ENCODE measurements at places on chromosomes 11 and 22.

GRCh38 chr11:113153847-113154246, 160.5 kb upstream of the TTC12 start:
- no peak for DNase-seq

- no peak for DNase-seq
Measured at GRCh38 chr11:65185171-65185570, 3.4 kb downstream of the CAPN1 start.

GRCh38 chr11:76919887-76920746, 59.4 kb downstream of the ACER3 start:
- DNase-seq: peak; percentile 95

- no peak for DNase-seq
Measured at GRCh38 chr11:44629732-44630345, 64.4 kb downstream of the CD82 start.

DNA sequence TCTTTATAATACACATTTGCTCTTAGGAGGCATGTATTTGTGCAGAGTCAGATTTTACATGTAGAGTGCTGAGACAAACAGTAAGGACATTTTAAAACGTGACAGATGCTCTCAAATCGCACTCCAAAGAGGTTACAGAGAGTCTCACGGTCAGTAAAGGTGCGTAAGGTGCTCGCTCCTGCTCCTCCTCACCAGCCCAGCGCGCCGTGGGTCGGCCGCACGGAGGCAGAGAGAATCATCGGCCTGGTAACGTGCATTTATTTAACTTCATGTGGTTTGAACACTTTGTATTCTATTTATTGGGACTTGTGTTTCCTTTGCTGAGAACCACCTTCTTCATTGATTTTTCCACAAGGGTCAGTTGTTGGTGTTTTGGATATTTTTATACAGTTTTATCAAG, 900.1 kb downstream of the BRD1 start:
- no peak for DNase-seq

DNA sequence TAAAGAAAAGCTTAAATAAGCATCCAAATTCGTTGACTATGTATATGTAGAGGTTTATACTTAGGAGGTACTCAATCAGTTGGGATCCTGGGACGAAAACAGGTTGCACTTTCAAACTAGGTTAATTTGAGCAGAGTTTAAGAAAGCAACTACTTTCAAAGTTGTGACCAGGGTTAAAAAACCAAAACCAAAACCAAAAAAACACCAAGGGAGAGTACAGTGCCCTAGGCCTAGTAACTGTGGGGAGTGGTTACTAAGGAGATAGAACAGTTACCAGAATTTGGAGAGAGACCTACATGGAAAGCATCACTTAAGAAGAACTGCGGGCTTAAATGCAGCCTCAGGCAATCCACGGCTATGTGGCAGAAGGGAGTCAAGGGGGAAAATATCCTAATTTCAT, 148.3 kb downstream of the JRKL start:
- DNase-seq: no peak

DNA sequence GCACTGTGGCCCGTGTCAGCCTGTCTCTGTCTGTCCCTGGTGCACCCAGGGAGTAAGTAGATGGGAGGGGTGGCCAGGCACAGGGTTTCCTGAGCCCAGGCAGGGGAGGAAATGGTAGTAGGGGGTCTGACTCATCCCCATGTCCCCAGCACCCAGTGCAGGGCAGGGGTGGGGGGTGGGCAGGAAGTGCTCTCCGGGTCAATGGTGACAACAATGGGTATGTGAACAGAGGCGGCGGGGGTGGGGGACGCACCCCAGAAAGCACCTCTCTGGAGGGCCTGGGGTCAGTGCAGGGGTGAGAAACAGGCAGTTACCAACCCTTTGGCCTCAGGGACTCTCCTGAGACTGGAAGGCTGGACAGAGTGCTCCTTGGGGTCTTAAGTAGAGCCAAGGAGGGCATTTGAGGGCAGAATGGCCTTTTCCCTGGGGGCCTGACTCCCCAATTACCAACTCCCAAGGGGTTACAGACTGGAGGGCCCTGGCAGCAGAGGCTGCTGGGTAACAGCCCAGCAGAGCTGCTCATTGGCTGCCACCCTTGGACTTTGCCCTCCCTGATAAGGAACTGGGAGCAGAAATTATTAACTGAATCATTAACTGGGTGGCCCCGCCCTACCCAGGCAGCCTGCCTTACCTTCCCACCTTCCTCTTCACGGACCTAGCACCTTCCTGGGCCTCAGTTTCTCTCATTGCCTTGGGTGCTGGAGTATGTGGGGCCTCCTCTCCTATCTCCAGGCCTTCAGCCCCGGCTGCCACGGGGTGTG, 4.2 kb downstream of the MYRF start:
- DNase-seq: no peak

GRCh38 chr22:22573047-22573889, 14.2 kb upstream of the PRAME start:
- DNase-seq: no peak

DNA sequence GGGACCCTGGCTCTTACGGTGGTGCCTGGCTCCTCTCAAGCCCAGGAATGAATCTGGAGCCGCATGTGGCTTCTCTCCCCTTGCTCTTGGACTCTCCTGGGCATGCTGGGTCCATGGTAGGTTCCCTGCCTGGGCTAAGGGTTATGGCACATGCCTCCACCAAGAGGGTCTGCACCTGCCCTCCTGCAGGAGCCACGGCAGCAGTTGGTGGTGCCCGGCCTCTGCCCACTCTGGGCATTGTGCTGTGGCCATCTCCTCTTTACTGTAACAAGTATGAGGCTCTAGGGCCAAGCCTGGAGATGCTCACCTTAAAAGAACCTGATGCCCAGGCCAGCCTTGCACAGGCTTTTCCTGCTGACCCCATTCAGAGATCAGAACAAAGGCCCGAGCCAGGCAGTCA, 104.0 kb upstream of the PITPNB start:
- DNase-seq: no peak

- DNase-seq: peak; percentile 67
Measured at GRCh38 chr11:8260202-8260966, 3.3 kb downstream of the LMO1 start.

DNA sequence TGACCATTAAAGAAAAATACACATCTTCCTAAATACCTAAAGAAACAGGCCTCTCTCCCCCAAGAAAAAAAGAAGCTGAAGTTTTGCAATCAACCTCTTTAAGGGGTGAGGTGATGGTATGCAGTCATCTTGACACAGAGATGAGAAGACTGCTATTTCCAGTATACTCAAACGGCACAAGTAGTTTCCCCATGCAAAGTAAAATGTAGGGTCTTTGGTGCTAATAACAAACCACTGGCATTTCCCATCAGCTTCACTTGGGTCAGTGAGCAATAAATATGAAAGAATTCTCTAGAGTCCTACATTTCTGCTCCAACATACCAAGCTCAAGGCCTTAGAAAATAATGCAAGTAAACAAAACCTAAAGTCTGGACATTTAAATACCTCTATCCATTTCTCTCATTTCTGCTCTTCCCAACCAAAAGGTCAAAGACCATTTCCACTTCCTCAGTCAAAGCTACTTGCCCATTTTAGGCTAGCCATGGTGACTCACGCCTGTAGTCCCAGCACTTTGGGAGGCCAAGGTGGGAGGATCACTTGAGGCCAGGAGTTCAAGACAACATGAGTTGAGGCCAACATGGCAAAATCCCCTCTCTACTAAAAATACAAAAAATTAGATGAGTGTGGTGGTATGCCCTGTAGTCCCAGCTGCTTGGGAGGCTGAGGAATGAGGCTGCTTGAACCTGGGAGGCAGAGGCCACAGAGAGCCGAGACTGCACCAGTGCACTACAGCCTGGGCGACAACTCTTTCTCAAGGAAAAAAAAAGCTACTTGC, 39.5 kb upstream of the CHRNA10 start:
- DNase-seq: no peak

DNA sequence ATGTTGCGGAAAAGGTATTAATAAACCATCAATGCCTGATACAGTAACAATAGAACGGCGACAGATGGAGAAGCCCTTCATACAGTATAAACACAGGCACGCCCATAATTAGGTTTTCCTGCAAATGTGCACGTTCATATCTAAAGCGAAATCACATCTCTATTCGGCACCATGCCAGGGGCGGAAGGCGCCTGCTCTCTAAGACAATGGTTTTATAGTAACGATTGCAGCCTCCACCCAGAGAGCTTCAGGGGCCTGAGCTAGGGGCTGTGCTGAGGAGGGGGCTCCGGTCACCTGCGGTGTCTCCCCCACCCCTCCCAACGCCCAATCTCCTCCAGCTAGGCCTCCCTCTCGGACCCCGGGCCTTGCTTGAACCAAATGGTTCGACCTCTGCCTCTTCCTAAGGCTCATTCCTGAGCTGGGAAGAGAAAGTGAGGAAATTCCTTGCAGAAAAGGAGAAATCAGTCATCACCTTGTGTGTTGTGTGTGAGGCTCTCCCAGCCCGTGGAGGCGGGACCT, 9.6 kb downstream of the KRTAP5-5 start:
- no peak for DNase-seq

DNA sequence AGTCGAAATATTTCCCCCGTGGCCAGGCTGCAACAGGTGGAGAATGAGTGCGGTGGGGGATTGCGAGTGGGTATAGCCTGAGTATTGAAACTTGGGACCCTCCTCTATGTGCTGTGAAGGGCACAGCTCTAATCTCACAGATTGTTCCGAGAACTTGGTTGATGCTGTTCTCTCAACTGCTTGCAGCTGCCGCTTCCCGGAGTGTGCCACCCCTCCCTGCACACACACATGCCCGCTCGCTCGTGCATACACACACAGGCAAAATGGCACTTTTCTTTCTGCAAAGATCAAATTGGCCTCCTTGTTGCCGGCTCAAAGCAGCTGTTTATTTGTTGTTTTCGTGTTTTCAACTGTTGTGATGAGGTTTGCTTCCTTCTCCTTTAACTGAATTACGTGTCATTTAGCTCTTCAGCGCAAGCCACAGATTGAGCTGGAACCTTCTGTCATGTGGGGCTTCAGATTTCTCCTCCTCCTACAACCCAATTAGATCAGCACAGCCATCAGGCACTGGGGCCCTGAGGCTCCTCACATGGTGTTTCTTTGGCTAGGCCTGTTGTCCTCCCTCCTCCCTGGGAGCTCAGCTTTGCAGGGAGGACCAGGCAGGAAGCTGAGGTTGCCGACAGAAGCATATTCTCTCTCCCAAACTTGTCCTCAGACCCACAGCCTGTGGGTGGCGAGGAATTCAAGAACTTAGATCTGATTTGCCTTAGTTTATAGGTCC, 13.9 kb upstream of the B3GAT1 start:
- no peak for DNase-seq

GRCh38 chr11:126748793-126749192, 251.8 kb downstream of the KIRREL3 start:
- peak; percentile 92 for DNase-seq

DNA sequence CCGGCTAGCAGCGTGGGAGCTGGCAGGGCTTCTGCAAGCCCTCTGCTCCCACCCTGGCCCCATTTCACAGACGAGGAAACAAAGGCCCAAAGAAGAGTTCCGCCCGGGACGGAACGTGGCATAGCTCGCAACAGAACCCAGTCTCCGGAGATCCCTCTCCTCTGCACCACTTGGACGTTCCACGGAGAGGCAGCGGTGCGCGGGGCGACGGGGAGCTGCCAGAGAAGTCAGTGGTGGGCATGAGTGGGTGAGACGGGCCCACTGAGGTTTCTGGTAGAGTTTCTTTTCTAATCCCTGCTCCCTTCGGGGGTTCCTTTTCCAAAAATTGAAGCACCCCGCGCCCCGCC, 554 bp upstream of the NECTIN1 start:
- DNase-seq: no peak

GRCh38 chr11:12110714-12111548, 541 bp downstream of the MICAL2 start:
- peak; percentile 27 for DNase-seq

DNA sequence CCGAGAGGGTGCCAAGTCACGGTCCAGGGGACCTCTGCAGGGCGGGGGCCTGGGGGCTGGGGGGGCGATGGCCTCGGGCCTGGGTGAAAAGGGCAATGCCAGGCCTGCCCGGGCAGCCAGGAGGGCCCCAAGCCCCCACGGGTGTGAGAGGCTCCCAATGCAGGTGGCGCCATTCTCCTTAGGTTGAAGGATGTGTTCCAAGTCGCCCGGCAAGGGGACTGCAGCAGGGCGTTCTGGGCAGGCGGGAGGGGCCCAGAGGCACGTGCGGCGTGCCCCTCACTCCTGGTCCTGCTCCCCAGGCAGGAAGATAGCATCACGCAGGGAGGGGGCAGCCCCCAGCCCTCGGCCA, 730 bp upstream of the TNNI2 start:
- no peak for DNase-seq

- no peak for DNase-seq
Measured at GRCh38 chr11:18633256-18634139, 644 bp downstream of the SPTY2D1 start.

DNA sequence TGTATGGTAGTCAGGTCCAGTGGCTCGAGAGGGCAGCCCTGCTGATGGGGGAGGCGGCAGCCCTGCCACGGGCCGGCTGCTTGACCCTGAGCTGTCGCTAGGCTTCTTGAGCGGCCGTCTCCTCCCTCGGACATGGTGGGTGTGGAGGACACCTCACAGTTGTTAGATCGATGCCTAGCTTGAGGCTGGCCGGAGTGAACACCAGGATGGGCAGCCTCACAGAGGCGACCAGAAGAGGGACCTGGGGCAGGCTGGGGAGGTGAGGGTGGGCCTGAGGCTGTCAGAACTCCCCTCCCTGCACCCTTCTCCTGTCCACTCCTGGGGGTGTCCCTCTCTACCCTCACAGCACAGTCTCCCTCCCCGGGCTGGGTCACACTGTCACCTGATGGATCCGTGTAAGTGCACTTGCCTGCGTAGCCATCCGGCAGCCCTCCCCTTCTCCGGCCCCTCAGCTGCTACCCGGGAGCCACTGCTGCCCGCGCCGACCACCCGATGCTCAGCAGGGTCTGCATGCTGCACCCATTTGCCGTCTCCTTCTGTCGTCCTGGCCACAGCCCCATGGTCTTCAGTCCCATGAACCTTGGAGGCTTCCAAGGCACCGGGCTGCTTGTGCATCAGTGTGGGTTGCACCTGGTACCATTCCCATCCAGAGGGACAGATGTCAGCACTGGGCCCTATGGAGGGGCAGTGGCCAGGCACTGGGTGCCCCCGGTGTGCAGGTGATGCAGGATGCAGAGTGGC, 394.1 kb downstream of the TBC1D22A start:
- DNase-seq: no peak

- no peak for DNase-seq
Measured at GRCh38 chr11:116471608-116472256, 301.1 kb downstream of the BUD13 start.

DNA sequence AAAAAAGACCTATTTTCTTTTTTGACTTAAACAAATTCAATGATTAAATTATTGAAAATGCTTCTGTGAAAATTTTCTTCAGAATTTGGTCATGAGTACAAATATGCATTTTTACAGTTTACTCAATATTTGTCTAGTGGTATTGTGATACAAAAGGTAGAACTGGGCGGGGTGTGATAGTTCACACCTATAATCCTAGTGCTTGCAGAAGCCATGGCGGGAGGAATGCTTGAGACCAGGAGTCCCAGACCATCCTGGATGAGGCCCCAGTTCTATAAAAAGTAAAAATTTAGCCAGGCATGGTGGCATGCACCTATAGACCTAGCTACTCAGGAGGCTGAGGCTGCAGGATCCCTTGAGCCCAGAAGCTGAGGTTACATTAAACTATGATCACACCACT, 90.6 kb downstream of the ARHGAP42 start:
- DNase-seq: no peak

Data from DMS79 (cell line).